HFFc6 (cell line): ENCODE measurements at places on chromosomes 1 and 21. TPM values are rescaled to one million over a fixed set of nuclear protein-coding genes. Genes with fewer than 3 reads are reported as not detected.
A peak's percentile ranks its signal among the peaks of the same experiment; 100 is the strongest.

Gene CCDC190
- 0.21 TPM in 1 of 3 replicates, not detected in the others for total RNA-seq

Gene SPATA45
- total RNA-seq = not detected in 3 replicates

Gene KCNA3
- total RNA-seq = not detected in 3 replicates

Gene OR6N2
- not detected in 3 replicates for total RNA-seq

Gene GALNT2
- 165 to 196 TPM (median 184 TPM) in 3 replicates for total RNA-seq

Gene CADM3
- total RNA-seq = 0.07 to 0.21 TPM in 2 of 3 replicates, not detected in the other

Gene CNTN2
- total RNA-seq = not detected in 3 replicates

Gene IGSF9
- total RNA-seq = not detected in 3 replicates

Gene FAM163A
- total RNA-seq = not detected in 3 replicates

Gene LCE2C
- not detected in 3 replicates for total RNA-seq

Gene JUN
- total RNA-seq = 81.3 to 91.8 TPM (median 89.7 TPM) in 3 replicates

Gene GPR37L1
- total RNA-seq = not detected in 2 replicates

Gene OPRD1
- total RNA-seq = not detected in 3 replicates

GRCh38 chr1:12669529-12670068 is 25.7 kb downstream of the AADACL4 start:
- no peaks in the 10 kb centered on the region for H3K36me3 ChIP-seq
- H3K4me3 ChIP-seq = no peak overlapping the region
- H3K4me1 ChIP-seq = no peaks in the 10 kb centered on the region
- no peak overlapping the region for H3K27ac ChIP-seq

- H3K4me1 ChIP-seq = no peaks in the 10 kb centered on the region
- peaks cover 8% of the 10 kb centered on the region for H3K27me3 ChIP-seq
These were observed 101.7 kb upstream of the ETV3 start for GRCh38 chr1:157239936-157240335.

DNA sequence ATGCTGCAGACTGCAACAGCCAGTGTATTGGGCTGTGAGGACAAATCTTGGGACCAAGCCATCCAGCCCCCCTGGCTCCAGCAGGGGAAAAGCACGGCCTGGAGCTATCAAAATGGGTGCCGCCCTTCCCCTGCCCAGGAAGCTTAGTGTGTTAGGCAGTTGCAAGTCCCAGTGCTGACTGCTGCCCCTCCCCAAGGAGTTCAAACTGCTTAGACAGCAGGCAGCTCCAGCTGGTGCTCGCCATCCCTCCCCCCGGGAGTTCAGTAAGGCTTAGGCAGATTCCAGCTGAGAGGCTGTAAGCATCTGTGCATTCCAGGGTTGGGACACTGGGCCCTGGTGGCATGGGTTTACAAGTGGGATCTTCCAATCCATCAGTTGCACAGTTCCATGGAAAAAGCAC is 579.6 kb upstream of the NR5A2 start:
- H3K27ac ChIP-seq = no peak overlapping the region
- H3K4me1 ChIP-seq = no peaks in the 10 kb centered on the region
- no peaks in the 10 kb centered on the region for H3K36me3 ChIP-seq
- no peak overlapping the region for H3K4me3 ChIP-seq

- no peak overlapping the region for H3K4me3 ChIP-seq
- H3K4me1 ChIP-seq = peaks cover 34% of the 10 kb centered on the region
- H3K36me3 ChIP-seq = peaks cover 5% of the 10 kb centered on the region; the same call in 1 of the 2 replicates
- no peak overlapping the region for H3K27ac ChIP-seq
- no peak for DNase-seq
These were observed 37.1 kb downstream of the SNX7 start for GRCh38 chr1:98698625-98699024.

GRCh38 chr21:29053656-29054055 is 19.8 kb downstream of the CCT8 start:
- peak overlapping the region; percentile 8; the same call in 1 of the 2 replicates for H3K27ac ChIP-seq
- H3K27me3 ChIP-seq = no peaks in the 10 kb centered on the region
- no peak overlapping the region; the same call in 1 of the 2 replicates for H3K4me3 ChIP-seq
- no peak for DNase-seq
- peaks cover 20% of the 10 kb centered on the region for H3K36me3 ChIP-seq

GRCh38 chr1:172121081-172121717 is 279.9 kb downstream of the DNM3 start:
- H3K27me3 ChIP-seq = no peaks in the 10 kb centered on the region
- H3K4me3 ChIP-seq = no peak overlapping the region
- H3K4me1 ChIP-seq = no peaks in the 10 kb centered on the region
- DNase-seq = no peak

- H3K4me3 ChIP-seq = no peak overlapping the region
- no peak overlapping the region for H3K27ac ChIP-seq
- no peak for DNase-seq
- peaks cover 11% of the 10 kb centered on the region for H3K4me1 ChIP-seq
- H3K36me3 ChIP-seq = no peaks in the 10 kb centered on the region
- peaks cover 1% of the 10 kb centered on the region; the same call in 1 of the 2 replicates for H3K27me3 ChIP-seq
These were observed 101.0 kb downstream of the HMCN1 start for GRCh38 chr1:185835191-185835590.

DNA sequence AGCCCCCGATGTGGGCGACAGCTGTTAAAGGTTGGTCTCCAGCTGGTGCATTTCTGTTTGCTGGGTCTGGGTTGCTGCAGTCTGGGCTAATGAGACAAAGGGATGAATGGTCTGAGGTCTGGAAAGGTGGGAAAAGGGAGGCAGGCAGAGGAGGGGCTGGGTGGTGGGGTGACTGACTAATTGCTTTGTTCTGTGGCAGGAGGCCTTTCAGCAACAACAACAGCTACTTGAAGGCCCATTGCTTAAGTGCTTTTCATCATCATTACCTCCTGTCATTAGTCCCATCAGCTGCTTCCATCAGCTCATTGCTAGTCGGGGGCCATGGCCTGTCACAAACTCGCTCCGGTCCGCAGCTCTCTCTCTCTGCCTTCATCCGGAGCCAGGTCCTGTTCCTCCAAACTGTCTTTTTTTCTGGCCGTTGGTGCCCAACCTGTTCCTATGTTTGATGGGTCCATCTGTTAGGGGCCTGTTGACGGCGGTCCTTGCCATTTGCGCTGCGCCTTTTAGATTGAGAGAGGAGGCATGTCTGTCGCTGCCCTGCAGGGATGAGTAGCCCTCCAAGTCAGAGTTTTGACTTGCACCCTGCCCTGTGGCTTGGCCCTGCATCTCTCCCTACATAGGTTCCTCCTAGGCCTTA is 105.6 kb upstream of the PLXNA2 start:
- no peaks in the 10 kb centered on the region; the same call in 1 of the 2 replicates for H3K27me3 ChIP-seq
- no peaks in the 10 kb centered on the region for H3K4me1 ChIP-seq
- no peak for DNase-seq
- H3K27ac ChIP-seq = no peak overlapping the region
- no peak overlapping the region for H3K4me3 ChIP-seq

- H3K4me3 ChIP-seq = no peak overlapping the region
- no peak overlapping the region; the same call in 1 of the 2 replicates for H3K27ac ChIP-seq
- no peak for DNase-seq
- H3K36me3 ChIP-seq = no peaks in the 10 kb centered on the region
- H3K27me3 ChIP-seq = peaks cover 47% of the 10 kb centered on the region
These were observed 2.9 kb upstream of the SEMA4A start for GRCh38 chr1:156150333-156151011.

GRCh38 chr21:34846601-34847112 is 177.9 kb downstream of the CLIC6 start:
- peaks cover 53% of the 10 kb centered on the region for H3K36me3 ChIP-seq
- H3K27me3 ChIP-seq = peaks cover 7% of the 10 kb centered on the region
- DNase-seq = peak; percentile 61
- H3K27ac ChIP-seq = peak overlapping the region; percentile 85

DNA sequence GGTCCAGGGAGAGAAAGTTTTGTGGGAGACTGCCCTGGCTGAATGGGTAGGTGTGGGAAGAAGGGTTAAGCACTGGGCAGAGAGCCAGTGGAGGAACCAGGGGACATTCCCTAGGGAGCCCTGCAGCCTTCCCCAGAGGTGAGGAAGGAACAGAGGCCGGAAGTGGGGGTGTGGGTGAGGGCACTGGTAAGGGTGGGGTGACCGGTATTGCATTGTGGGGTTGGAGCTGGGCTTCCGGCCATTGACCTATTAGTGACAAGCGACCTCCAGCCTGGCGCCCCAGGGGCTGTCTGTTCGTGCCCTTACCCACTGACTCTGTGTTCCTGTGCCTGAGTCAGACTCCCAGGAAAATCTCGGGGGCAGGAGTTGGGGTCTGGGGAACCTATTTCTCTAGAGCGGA is 3.5 kb upstream of the TSPAN1 start:
- H3K4me1 ChIP-seq = no peaks in the 10 kb centered on the region
- H3K36me3 ChIP-seq = no peaks in the 10 kb centered on the region
- no peak overlapping the region for H3K4me3 ChIP-seq
- H3K27me3 ChIP-seq = peaks cover 12% of the 10 kb centered on the region

DNA sequence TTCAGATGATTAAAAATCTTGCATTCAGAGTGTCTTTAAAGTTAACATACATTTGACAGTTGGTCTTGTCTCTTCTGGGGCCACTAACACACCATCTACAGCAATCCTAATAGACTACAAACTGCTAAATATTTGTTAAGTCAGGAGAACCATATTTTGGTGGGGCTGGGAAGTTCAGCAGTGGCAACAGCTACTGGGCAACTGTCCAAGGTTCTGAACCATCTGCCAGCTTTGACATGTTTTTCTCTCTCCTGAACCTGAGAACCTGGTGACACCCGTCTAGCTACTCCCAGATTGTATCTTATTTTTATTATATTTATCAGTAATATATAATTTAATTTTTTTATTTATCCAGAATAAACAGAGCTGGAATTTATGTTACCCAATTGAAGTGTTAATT is 199.0 kb upstream of the DPYD start:
- DNase-seq = no peak
- H3K36me3 ChIP-seq = peaks cover 7% of the 10 kb centered on the region; the same call in 1 of the 2 replicates
- H3K4me1 ChIP-seq = peaks cover 6% of the 10 kb centered on the region; the same call in 1 of the 2 replicates
- H3K27me3 ChIP-seq = no peaks in the 10 kb centered on the region

GRCh38 chr1:107829036-107829770 is 135.8 kb downstream of the VAV3 start:
- H3K27ac ChIP-seq = no peak overlapping the region
- no peaks in the 10 kb centered on the region for H3K36me3 ChIP-seq
- no peak overlapping the region for H3K4me3 ChIP-seq
- DNase-seq = no peak

- H3K4me3 ChIP-seq = no peak overlapping the region
- no peaks in the 10 kb centered on the region for H3K27me3 ChIP-seq
- DNase-seq = no peak
- no peaks in the 10 kb centered on the region for H3K4me1 ChIP-seq
- H3K27ac ChIP-seq = no peak overlapping the region
These were observed 16.3 kb upstream of the RPS8 start for GRCh38 chr1:44759077-44759476.

DNA sequence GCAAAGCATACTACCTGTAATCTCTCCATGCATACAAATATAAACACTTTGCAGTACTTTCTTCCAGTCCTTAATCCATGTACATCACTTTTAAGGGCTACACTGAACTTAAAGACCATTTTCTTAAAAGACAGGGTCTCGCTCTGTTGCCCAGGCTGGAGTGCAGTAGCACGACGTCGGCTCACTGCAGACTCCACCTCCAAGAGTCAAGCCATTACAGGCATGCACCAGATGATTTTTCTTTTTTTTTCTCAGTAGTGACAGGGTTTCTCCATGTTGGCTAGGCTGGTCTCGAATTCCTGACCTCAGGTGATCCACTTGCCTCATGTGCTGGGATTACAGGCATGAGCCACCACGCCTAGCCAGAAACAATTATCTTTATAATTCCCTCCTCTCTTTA is 22.9 kb downstream of the PUM1 start:
- no peak overlapping the region for H3K27ac ChIP-seq
- H3K4me3 ChIP-seq = no peak overlapping the region
- H3K27me3 ChIP-seq = no peaks in the 10 kb centered on the region
- peaks cover 46% of the 10 kb centered on the region for H3K4me1 ChIP-seq
- H3K36me3 ChIP-seq = peaks cover 26% of the 10 kb centered on the region
- no peak for DNase-seq

GRCh38 chr1:60066001-60066400 is 7.6 kb downstream of the C1orf87 start:
- H3K27me3 ChIP-seq = no peaks in the 10 kb centered on the region; the same call in 1 of the 2 replicates
- no peak for DNase-seq
- H3K27ac ChIP-seq = no peak overlapping the region
- H3K4me1 ChIP-seq = peaks cover 13% of the 10 kb centered on the region
- H3K4me3 ChIP-seq = no peak overlapping the region
- no peaks in the 10 kb centered on the region for H3K36me3 ChIP-seq

- no peak overlapping the region for H3K4me3 ChIP-seq
- no peaks in the 10 kb centered on the region for H3K4me1 ChIP-seq
- no peak overlapping the region for H3K27ac ChIP-seq
- DNase-seq = no peak
- H3K27me3 ChIP-seq = peaks cover 13% of the 10 kb centered on the region
- no peaks in the 10 kb centered on the region for H3K36me3 ChIP-seq
These were observed 56.3 kb downstream of the SPAG17 start for GRCh38 chr1:118128761-118129160.

GRCh38 chr1:183807549-183808168 is 2.7 kb downstream of the RGL1 start:
- peaks cover 70% of the 10 kb centered on the region for H3K4me1 ChIP-seq
- peak overlapping the region; percentile 95 for H3K4me3 ChIP-seq
- DNase-seq = peak; percentile 86
- peaks cover 2% of the 10 kb centered on the region; the same call in 1 of the 2 replicates for H3K27me3 ChIP-seq
- H3K27ac ChIP-seq = peak overlapping the region; percentile 83

DNA sequence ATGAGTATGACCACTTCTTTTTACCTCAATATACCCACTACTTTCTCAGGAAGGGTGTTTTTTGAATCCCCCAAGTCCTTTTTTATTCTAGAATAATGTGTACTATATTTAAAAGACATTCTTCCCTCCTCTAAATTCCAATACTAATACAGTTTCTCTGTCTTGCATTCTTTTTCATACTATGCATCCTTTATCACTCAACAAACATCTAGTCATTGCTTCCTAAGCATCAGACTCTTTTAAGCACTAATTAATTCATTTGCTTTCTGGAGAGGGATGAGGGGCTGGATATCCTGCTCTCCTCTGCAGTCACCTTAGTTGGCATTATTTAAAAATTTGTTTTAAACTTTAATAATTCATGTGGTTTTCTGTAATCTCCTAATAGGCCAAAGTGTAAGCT is 838.8 kb downstream of the KCNT2 start:
- 0 out of 2 replicates have a peak, but pooled peaks cover 3% of the 10 kb centered on the region for H3K36me3 ChIP-seq
- peak overlapping the region; percentile 72 for H3K27ac ChIP-seq
- DNase-seq = no peak

DNA sequence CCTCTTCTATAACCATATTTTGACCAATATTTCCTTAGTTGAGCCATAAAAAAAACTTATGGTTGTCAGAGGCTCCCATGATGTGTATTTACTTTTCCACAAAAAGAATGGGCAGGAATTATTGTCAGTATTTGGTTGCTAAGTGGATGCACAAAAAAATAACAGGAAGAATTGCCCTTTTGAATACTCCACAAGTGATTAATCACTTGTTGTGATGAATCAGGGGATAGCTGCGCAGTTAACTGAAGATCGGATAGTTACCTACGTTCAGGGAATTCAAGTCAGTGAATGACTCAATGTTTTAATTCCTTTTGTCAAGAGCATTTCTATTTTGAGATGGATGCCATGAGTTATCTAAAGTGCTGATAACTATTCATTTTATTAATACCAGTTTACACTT is 785.2 kb upstream of the B3GALT2 start:
- peak; percentile 93 for DNase-seq
- H3K36me3 ChIP-seq = no peaks in the 10 kb centered on the region
- peak overlapping the region; percentile 62 for H3K4me3 ChIP-seq
- peak overlapping the region; percentile 96 for H3K27ac ChIP-seq
- no peaks in the 10 kb centered on the region for H3K27me3 ChIP-seq
